ENCODE measurements at places on chromosomes 4 and X.

- DNase-seq, result peak; percentile 30
Measured at GRCh38 chr4:6926681-6927478, 17.3 kb downstream of the TBC1D14 start.

- no peak for DNase-seq
Measured at GRCh38 chr4:95528388-95528948, 20.3 kb downstream of the UNC5C start.

DNA sequence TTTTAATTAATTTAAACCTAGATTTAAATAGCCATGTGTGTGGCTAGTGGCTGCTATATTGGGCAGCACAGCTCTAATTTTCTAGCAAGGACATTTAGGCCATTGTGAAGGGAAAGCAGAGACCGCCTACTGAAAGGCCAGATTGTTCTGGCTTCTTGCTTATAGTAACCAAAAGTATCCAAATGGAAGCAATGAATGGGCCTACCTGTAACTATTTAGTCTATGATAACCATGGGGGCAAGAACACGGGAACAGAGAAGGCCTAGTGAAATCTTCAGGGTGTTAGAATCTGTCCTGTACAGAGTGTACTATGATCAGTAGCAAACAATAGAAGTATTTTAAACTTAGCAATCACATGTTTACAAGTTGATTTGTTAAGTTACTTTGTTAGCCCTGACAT, 16.5 kb upstream of the HPRT1 start:
- no peak for DNase-seq

- no peak for DNase-seq
Measured at GRCh38 chr4:4394644-4395043, 7.7 kb downstream of the NSG1 start.

- DNase-seq, result no peak
Measured at GRCh38 chr4:3128976-3129375, 54.5 kb downstream of the HTT start.

GRCh38 chr4:33948921-33949320, 2295.4 kb downstream of the ARAP2 start:
- no peak for DNase-seq

DNA sequence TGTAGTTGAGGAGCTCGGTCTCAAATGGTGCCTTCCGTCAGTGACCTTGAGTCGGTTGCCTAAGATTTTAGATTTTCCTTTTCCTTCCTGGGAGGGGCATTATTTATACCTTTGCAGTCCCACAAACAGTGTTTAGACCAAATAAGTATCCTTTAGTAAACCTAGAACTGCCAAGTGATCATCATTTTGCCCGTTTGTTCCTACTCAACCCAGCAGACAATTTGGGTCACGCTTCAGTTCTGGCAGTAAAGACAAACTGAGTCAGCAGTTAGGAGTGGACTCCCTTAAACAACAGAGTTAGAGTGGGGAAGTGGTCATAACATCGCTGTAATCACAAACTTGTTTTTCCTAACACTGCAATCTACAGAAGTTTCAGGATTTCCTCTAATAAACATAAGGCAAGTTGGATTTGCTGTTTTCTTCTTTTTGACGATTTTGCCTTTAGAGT, 777 bp upstream of the WDFY3 start:
- no peak for DNase-seq

DNA sequence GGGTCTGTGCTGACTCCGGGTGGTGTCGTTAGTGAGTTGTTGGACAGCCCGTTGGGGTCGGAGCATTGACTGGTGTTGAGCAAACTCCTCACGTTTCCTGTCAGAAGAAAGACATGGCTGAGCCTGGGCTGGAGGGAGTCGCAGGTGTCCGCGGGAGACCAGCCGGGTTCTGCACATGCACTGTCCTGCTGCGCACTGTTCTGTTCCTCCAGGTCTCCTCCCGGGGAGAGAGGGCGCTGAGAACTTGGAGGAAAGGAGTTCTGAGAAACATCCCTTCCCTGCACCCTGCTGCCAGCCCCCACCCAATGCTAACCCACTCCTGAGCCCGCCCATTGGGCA, 1.1 kb downstream of the ZNF141 start:
- no peak for DNase-seq

DNA sequence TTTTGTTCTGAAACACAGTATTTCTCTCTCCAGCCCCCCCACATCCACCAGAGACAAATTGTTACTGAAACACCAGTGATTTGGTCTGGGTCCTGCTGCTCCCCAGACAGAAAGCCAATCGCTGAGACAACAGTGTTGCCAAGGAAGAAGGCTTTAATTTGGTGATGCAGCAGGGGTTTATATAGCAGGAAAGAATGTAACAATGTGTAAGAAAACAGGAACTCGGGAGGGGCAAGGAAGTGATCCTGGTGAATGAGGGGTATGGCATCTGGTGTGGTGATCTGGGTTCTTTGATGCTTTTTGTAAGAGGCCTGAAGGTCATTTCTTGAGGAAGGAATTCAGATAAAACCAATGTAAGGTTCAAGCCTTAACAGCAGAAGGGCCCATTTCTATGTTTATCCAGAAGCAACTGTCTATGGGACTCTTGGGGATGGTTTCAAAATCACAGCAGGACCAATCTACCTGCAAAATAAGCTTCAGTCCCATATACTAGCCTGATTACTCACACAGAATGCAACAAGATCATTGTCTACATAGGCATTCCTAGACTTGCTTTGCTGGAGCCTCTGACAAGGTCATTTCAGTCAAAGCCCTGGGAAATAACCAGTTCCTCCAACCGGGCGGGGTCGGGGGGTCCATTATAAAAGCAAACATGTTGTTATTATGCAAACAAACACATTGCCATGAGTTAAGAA, 445.2 kb upstream of the ZFP42 start:
- DNase-seq, result no peak

GRCh38 chr4:36317721-36318120, 36.3 kb downstream of the DTHD1 start:
- DNase-seq, result no peak

- DNase-seq, result no peak
Measured at GRCh38 chr4:159204566-159204965, 101.7 kb downstream of the RAPGEF2 start.

DNA sequence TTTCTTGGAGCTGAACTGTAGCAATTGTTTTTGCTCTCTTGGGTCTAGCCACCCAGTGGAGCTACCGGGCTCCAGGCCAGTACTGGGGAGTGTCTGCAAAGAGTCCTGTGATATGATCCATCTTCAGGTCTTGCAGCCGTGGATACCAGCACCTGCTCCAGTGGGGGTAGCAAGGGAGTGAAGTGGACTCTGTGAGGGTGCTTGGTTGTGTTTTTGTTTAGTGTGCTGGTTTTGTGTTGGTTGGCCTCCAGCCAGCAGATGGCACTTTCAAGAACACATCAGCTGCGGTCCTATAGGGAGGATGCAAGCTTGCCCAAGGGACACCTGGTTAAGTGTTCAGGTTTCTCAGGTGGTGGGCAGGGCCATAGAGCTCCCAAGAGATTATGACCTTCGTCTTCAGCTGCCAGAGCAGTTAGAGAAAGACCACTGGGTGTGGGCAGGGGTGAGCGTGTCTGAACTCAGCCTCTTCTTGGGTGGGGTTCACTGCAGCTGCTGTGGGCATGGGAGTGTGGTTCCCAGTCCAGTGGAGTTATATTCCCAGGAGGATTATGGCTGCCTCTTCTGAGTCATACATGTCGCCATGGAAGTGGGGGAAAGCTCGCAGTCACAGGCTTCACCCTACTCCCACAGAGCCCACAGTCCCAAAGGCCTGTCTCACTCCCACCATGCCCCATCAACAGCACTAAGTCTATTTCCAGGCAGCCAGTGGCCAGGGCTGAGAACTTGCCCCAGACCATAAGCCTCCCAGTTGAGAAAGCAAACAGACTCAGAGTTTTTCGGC, 811.6 kb downstream of the GLUD2 start:
- no peak for DNase-seq

All from activated T-helper 1 cell treated with Interleukin-2 at 50 U/mL for 16 hours (primary cell).